Activated T-helper 2 cell treated with anti-CD3 and anti-CD28 coated beads, Interferon-gamma antibody, Interleukin-2, Interleukin-4, amounts not matched to agents 10 μg/mL and 5 μg/mL and 100 μg/mL, durations not matched to agents 14 hours and 24 hours and 36 hours (primary cell): ENCODE measurements at places on chromosomes 3 and 15. TPM values are rescaled to one million over a fixed set of nuclear protein-coding genes. Genes with fewer than 3 reads are reported as not detected.
A peak's percentile ranks its signal among the peaks of the same experiment; 100 is the strongest.

MELTF gene
- 7.2 and 7.6 TPM in 2 replicates for total RNA-seq

TUSC7 gene
- not detected in 2 replicates for total RNA-seq

PLIN1 gene
- 0.25 TPM in 1 of 2 replicates, not detected in the other for total RNA-seq

PPP1R14D gene
- not detected in 2 replicates for total RNA-seq

MAN2C1 gene
- total RNA-seq, result 233 and 240 TPM in 2 replicates

GOLGA8G gene
- total RNA-seq, result not detected in 2 replicates

IL1RAP gene
- 34.5 and 38.6 TPM in 2 replicates for total RNA-seq

RAB6B gene
- total RNA-seq, result 4.6 and 7.6 TPM in 2 replicates

GOLGA8T gene
- not detected in 2 replicates for total RNA-seq

DNA sequence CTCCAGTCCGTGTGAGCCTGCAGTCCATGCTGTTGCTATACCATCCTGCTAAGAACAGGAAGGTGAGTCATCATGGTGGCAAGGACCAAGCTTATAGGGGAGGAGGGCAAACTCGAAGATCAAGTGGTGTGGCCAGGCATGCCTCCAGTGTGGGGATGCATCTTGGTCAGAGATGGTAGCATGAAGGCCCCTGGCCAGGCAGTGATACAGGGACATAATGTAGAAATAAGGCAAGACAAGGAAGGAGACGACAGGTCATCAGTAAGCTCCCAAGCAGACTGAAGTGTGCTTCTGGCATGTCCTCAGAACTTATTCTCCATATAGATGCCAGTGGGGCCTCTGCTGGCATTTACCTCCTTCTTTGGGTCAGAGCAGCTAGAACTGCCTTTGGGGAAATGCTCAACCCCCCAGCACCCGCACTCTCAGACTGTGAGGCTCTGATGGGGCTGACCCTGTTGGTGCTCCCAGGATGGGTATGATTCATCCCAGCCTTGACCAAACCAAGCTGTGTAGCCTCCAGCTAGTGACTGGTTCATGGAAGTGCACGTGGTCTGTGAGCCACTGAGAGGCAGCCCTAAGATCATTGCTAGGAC, 52.5 kb upstream of the ATP2B2 start:
- H3K36me3 ChIP-seq, result no peaks in the 10 kb centered on the region
- H3K4me1 ChIP-seq, result peaks cover 9% of the 10 kb centered on the region
- H3K4me3 ChIP-seq, result no peak overlapping the region
- H3K27ac ChIP-seq, result no peak overlapping the region
- peaks cover 24% of the 10 kb centered on the region for H3K27me3 ChIP-seq

- H3K27me3 ChIP-seq, result peaks cover 2% of the 10 kb centered on the region
- peaks cover 32% of the 10 kb centered on the region for H3K36me3 ChIP-seq
- peaks cover 37% of the 10 kb centered on the region for H3K4me1 ChIP-seq
- peak overlapping the region; percentile 45 for H3K27ac ChIP-seq
- peak overlapping the region; percentile 94 for H3K4me3 ChIP-seq
Observed at GRCh38 chr3:32500880-32501782, 1.5 kb downstream of the CMTM6 start.

DNA sequence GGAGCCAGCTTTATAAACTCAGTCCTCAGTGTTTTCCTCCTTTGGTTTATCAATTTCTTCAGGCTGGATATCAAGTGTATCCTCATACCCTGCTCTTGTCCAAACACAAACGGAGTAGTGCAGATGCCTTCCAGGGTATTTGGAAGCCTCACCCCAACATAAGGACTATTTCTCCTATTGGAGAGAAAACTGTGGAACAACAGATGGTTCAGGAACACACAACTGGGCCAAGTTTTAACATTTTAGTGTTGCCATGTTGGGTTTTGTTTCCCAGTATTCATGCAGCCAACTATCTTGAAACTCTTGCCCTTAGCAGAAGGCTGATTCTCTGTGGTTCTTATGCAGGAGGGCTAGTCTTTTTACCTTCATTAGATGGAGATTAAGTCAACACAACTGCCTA, 398.1 kb downstream of the GABRB3 start:
- no peak for DNase-seq
- no peaks in the 10 kb centered on the region for H3K4me1 ChIP-seq
- H3K4me3 ChIP-seq, result no peak overlapping the region
- no peaks in the 10 kb centered on the region for H3K36me3 ChIP-seq
- H3K27me3 ChIP-seq, result no peaks in the 10 kb centered on the region
- H3K27ac ChIP-seq, result no peak overlapping the region

GRCh38 chr3:105347625-105348302, 18.9 kb upstream of the ALCAM start:
- no peak overlapping the region for H3K4me3 ChIP-seq
- H3K27ac ChIP-seq, result no peak overlapping the region
- DNase-seq, result no peak
- H3K4me1 ChIP-seq, result no peaks in the 10 kb centered on the region
- no peaks in the 10 kb centered on the region for H3K36me3 ChIP-seq

- H3K4me3 ChIP-seq, result peak overlapping the region; percentile 9
- no peak for DNase-seq
- H3K4me1 ChIP-seq, result peaks cover 26% of the 10 kb centered on the region
- H3K27me3 ChIP-seq, result peaks cover 87% of the 10 kb centered on the region
Observed at GRCh38 chr3:186110975-186111974, 2.4 kb upstream of the ETV5 start.

GRCh38 chr3:36973139-36973538, 19.8 kb downstream of the EPM2AIP1 start:
- H3K4me1 ChIP-seq, result peaks cover 24% of the 10 kb centered on the region
- H3K27me3 ChIP-seq, result no peaks in the 10 kb centered on the region
- no peak for DNase-seq
- no peak overlapping the region for H3K27ac ChIP-seq
- no peak overlapping the region for H3K4me3 ChIP-seq
- peaks cover 24% of the 10 kb centered on the region for H3K36me3 ChIP-seq

GRCh38 chr3:150582620-150583019, 20.5 kb upstream of the SELENOT start:
- peaks cover 21% of the 10 kb centered on the region for H3K4me1 ChIP-seq
- H3K36me3 ChIP-seq, result peaks cover 50% of the 10 kb centered on the region
- no peaks in the 10 kb centered on the region for H3K27me3 ChIP-seq

DNA sequence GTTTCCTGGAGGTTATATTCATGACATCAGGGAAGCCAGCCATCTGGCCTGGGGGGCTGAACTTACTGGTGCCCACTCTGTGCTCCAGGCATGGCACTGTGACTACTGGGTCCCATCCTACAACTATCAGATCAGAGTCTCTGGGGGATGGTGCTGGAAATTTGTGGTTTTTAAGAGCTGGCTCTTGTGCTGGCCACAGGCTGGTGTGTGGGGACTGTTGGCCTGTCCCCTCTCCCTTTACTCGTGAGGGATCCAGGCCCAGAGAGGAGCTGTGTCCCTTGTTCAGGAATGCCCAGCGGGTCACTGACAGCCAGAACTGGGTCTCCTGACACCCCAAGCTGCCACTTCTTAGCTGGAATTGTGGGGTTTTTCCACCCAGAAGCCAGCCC, 44.5 kb upstream of the SEC22A start:
- no peak overlapping the region for H3K4me3 ChIP-seq
- H3K27ac ChIP-seq, result no peak overlapping the region
- no peaks in the 10 kb centered on the region for H3K4me1 ChIP-seq
- peaks cover 14% of the 10 kb centered on the region for H3K36me3 ChIP-seq
- DNase-seq, result no peak

DNA sequence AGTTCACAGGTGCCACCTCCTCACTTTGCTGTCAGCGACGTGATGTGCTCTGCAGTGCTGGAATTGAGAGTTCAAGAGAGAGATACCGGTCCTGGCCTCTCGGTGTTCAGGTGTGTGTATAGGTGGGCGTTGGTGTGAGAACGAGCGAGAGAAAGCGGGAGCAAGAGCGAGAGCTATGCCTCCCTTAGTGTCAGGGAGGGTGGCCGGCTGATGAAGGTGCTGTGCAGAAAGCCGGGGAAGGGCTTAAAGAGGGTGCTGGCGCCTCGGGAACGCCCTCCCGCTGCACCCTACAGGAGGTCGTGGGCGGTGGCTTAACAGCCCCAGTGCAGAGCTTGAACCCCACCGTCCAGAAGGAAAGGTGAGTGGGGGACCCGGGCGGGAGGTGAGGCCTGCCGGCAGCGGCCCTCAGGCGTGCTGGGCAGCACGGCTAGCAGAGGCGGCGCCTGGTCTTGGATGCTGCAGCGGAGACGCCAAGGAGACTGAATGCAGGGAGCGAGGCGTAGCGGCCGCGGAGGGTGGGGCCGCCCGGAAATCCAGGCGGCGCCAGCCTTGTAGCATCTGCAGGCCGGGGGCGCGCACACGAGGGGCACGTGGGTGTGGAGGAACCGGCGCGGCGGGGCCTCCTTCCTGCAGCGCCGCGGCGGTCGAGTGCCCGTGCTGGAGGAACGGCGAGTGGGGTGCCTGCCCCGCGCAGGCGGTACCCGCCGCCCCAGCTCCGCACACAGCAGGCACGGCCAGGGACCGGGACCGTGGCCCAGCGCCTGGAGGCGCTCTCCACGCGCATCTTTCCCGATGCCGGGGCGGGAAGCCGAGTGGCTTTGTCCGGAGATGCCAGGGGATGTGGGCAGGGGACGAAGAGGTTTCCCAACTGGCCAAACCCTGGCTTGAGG, 246.8 kb upstream of the TOPAZ1 start:
- no peak for DNase-seq
- peak overlapping the region; percentile 52 for H3K4me3 ChIP-seq
- H3K36me3 ChIP-seq, result no peaks in the 10 kb centered on the region

- no peak overlapping the region for H3K4me3 ChIP-seq
- H3K27ac ChIP-seq, result no peak overlapping the region
- no peaks in the 10 kb centered on the region for H3K36me3 ChIP-seq
- H3K4me1 ChIP-seq, result no peaks in the 10 kb centered on the region
- DNase-seq, result no peak
Observed at GRCh38 chr15:45228931-45229330, 23.1 kb upstream of the SLC28A2 start.

- no peak for DNase-seq
- no peaks in the 10 kb centered on the region for H3K27me3 ChIP-seq
- H3K4me3 ChIP-seq, result no peak overlapping the region
- no peak overlapping the region for H3K27ac ChIP-seq
- no peaks in the 10 kb centered on the region for H3K4me1 ChIP-seq
Observed at GRCh38 chr3:175837962-175838361, 978.8 kb downstream of the NAALADL2 start.

- no peaks in the 10 kb centered on the region for H3K4me1 ChIP-seq
- no peak for DNase-seq
- H3K36me3 ChIP-seq, result no peaks in the 10 kb centered on the region
- no peaks in the 10 kb centered on the region for H3K27me3 ChIP-seq
- no peak overlapping the region for H3K27ac ChIP-seq
Observed at GRCh38 chr15:26721232-26721967, 51.5 kb downstream of the GABRB3 start.

DNA sequence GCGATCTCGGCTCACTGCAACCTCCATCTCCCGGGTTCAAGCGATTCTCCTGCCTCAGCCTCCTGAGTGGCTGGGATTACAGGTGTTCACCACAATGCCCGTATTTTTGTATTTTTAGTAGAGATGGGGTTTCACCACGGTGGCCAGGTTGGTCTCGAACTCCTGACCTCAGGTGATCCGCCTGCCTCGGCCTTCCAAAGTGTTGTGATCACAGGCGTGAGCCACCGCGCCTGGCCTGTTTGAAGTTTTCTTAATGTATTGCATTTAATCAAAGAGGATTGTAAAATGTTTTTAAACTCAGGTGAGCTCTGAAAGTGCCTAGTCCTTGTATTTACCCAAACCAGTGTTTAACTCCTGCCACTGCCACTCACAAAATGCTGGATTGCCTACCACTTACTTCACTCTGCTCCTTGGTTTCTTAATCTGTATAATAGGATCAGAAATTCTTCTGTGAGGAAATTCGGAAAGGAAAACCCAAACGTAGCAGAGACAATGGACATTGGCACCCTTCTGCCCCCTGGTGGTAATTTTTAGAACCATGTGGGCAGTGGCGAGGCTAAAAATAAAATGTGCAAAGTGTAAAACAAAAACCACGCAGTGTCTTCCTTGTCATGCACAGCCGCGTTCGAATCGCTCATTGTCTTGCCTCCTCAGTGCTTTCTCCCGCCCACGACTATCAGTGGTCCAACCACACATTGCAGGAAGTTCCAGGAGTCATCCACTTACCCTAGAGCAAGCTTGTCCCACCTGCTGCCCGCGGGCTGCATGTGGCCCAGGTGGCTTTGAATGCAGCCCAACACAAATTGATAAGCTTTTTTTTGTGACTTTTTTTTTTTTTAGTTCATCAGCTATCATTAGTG, 27.3 kb downstream of the CEP19 start:
- DNase-seq, result peak; percentile 61
- no peaks in the 10 kb centered on the region for H3K27me3 ChIP-seq
- H3K27ac ChIP-seq, result peak overlapping the region; percentile 47
- peak overlapping the region; percentile 40 for H3K4me3 ChIP-seq
- H3K36me3 ChIP-seq, result peaks cover 18% of the 10 kb centered on the region
- peaks cover 30% of the 10 kb centered on the region for H3K4me1 ChIP-seq

- H3K4me1 ChIP-seq, result peaks cover 61% of the 10 kb centered on the region
- peaks cover 32% of the 10 kb centered on the region for H3K36me3 ChIP-seq
- no peak for DNase-seq
- peaks cover 12% of the 10 kb centered on the region for H3K27me3 ChIP-seq
- peak overlapping the region; percentile 95 for H3K4me3 ChIP-seq
- peak overlapping the region; percentile 89 for H3K27ac ChIP-seq
Observed at GRCh38 chr3:125054062-125054448, 1.7 kb downstream of the HEG1 start.

DNA sequence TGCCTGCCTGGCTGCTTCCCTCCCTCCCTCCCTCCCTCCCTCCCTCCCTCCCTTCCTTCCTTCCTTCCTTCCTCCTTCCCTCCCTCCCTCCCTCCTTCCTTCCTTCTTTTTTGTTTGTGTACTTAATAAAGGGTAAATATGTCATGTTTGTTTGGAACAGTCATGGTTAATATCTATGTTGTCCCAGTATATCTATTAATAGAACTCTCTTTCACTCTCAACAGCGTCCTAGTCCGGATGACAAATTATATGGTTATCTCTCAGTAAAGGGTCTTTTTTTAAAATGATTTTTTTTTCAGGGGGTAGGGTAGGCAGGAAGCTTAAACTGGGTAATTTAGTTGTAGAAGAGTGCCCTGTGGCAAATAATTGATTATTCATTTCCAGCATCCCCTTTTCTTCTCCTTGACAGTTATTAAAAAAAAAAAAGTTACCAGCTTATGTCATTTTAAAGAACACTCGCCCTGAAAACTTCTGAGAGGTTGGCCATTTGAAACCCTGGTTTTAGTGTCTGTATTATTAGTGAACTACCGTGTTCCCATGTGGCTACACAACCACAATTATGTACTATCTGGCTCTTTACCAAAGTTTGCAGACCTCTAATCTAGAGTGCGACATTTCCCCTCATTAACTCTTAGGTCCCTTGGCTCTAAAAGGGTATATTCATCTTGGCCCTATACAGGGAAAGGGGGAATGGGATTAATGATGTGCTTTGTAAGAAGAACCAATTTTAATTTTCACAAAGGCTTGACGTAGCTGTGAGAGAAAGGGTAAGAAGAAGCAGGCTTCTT, 13.7 kb downstream of the TAGLN3 start:
- H3K4me3 ChIP-seq, result no peak overlapping the region
- H3K27me3 ChIP-seq, result no peaks in the 10 kb centered on the region
- peak overlapping the region; percentile 67 for H3K27ac ChIP-seq
- no peaks in the 10 kb centered on the region for H3K36me3 ChIP-seq
- peaks cover 23% of the 10 kb centered on the region for H3K4me1 ChIP-seq

GRCh38 chr3:99783011-99783573, 34.6 kb upstream of the CMSS1 start:
- no peak for DNase-seq
- no peak overlapping the region for H3K4me3 ChIP-seq
- H3K27me3 ChIP-seq, result peaks cover 42% of the 10 kb centered on the region
- no peak overlapping the region for H3K27ac ChIP-seq
- no peaks in the 10 kb centered on the region for H3K36me3 ChIP-seq
- H3K4me1 ChIP-seq, result no peaks in the 10 kb centered on the region

GRCh38 chr3:185283374-185283935, 29.6 kb upstream of the EHHADH start:
- H3K4me1 ChIP-seq, result peaks cover 17% of the 10 kb centered on the region
- peaks cover 2% of the 10 kb centered on the region for H3K36me3 ChIP-seq
- H3K27me3 ChIP-seq, result peaks cover 3% of the 10 kb centered on the region
- DNase-seq, result no peak
